Nucleus accumbens (tissue), 56 donors: ENCODE measurements at places on chromosomes 11 and 22.

DNA sequence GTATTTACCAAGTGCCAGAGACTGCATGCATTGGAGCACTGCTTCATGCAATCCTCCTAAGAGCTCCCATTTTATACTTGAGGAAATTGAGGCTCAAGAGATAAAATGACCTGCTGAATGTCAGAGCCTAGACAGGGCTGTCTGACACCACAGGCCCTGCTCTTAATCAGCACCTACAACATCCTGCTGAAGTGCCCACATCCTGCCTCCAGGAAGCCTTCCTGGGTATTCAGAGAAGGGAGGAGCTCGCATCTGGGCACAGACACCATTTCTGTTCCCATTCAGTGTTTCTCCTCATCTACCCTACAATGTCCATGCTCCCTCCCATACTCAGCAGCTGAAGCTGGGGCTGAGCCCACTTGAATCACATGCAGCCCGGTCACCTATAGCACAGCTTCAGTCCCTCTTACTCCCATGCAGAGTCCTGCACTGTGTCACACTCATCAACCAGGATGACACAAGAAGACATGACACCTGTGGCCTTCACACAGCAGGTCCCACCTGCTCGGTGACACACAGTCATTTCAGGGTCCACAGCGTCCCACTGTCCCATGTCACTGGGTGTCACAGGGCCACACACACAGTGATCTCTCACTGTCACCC lies 53.1 kb downstream of the PDE2A start:
- no peak for DNase-seq

DNA sequence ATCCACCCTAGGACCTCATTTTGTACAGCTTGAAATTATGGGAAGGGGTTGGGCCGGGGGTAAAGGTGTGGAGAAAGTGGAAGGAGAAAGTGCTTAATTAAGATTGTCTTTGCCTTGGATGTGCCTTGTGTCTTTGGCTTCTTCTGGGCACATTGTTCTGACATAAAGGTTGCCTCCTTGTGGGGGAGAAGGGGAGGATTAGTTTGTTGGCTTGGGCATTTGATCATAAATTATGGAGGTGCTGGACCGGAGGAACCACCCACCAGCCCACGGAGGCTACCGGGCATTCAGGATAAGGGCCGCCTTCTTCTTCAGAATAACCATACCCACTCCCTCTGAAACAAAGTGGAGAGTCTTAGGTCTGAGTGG lies 1.3 kb downstream of the PAFAH1B2 start:
- no peak for DNase-seq

- DNase-seq, result no peak
These were observed 69.3 kb downstream of the SHANK2 start for GRCh38 chr11:71182791-71183677.

DNA sequence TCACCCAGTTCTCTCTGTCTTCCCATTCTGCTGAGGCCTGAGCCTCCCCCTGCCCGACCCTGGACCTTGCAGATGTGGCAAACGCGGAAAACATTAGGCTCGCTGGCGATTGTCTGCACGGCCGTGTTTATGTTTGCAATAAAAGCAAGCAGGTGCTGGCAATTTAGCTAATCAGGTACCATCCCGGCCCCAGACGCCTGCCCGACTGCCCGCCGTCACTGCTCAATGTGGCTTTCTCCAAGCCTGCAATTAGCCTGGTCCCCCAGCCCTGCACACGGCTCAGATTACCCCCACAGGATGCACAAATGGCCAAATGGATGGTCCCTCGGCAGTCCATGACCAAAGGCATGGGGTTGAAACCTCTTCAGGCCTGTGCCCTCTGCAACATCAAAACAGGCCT lies 259.7 kb downstream of the MN1 start:
- DNase-seq, result no peak

GRCh38 chr11:18594999-18595749 lies 4.4 kb upstream of the MISFA start:
- no peak for DNase-seq

DNA sequence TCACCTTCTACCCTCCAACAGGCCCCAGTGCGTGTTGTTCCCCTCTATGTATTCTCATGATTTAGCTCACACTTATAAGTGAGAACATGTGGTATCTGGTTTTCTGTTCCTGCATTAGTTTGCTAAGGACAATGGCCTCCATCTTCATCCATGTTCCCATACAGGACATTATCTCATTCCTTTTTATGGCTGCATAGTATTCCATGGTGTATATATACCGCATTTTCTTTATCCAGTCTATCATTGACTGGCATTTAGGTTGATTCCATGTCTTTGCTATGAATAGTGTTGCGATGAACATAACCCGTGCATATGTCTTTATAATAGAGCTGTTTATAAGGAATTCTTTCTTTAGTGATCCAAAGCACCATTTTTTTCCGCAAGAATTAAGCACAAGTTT lies 28.5 kb upstream of the TLCD5 start:
- no peak for DNase-seq

DNA sequence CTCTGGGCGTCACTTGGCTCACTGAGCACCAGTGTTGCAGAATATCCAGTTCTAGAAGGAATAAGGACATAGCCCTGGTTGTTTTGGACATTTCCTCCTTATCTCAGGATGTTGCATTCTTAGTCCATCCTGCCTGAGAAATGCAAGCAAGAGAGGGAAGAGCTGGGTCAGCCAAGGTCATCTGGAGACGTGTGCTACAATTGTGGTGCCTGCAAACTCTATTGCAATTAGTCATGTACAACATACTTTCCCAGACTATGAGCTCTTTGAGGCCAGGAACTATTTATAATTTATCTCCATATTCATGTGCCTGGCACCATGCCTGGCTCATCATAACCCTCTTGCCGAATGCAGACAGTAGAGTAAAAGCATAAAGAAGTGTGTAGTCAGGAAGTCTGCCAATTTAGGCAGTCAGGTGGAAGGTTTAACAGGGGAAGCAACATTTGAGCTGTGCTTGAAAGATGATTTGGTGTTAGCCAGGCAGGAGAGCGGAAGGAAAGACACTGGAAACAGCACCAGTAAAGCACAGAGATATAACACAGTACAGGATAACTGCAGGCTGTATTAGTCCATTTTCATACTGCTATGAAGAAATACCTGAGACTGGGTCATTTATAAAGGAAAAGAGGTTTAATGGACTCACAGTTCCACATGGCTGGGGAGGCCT lies 129.4 kb upstream of the PAX6 start:
- DNase-seq, result no peak

DNA sequence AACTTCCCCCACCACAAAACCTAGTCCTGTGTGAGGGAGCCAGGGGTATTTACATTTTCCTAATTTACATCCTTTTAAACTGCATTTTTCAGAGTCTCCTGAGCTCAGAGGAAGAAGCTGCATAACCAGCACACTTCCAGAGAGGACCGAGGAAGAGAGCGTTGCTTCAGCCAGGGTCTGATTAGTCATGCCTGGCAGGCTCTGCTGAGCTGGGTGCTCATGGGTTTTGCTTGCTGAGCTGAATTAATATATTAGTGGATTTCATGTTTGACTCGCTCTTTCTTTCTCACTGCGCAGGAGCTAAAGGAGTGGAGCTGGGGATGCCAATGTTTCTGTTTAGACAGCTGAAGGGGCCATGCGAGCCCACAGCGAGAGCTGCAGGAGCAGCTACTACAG lies 539.3 kb upstream of the B3GAT1 start:
- no peak for DNase-seq

DNA sequence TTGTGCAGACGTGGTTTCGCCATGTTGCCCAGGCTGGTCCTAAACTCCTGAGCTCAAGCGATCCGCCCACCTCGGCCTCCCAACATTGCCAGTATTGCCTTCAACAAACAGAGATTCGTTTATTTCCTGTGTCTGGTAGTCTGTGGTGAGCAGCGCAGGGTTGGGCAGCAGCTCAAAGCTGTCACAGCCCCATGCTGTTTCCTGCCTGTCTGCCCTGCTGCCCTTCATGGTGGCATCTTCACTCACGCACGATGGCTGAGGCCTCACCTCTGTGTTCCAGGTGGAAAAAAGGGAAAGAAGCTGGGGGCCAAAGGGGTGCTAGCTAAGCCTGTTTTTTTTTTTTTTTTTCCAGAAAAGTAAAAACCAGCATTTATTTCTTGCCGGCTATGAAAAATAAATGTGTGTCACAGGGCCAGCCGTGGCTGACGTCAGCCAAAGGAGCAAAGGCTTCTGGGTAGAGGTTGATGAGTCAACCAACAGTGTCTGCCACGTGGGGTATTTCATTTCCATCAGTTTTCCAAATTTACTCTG lies 28.8 kb downstream of the TBC1D22A start:
- no peak for DNase-seq

- no peak for DNase-seq
These were observed 15.3 kb downstream of the CCDC73 start for GRCh38 chr11:32779136-32779535.

- peak; percentile 77 for DNase-seq
These were observed 13.8 kb downstream of the PHLDB1 start for GRCh38 chr11:118621071-118621783.

- peak; percentile 16 for DNase-seq
These were observed 19.7 kb upstream of the DNAJB13 start for GRCh38 chr11:73931039-73931645.

DNA sequence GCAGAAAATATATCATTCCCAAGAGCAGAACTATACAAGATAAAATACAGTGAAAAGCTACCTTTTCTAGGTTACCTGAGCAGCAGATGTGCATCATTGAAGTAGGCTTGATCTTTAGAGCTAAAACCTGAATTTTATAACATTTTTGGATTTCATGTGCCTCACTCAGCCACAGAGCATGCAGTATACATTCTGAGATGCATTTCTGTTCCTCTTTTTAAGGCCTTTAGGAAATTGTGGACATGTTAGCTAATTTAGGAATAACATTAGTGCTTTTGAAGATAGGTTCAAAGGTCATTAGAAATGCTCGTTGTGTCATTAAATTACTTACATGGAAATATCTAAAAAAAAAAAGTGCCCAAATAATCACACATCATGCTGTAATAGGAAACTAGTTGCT lies 230.6 kb upstream of the PDGFD start:
- DNase-seq, result no peak

DNA sequence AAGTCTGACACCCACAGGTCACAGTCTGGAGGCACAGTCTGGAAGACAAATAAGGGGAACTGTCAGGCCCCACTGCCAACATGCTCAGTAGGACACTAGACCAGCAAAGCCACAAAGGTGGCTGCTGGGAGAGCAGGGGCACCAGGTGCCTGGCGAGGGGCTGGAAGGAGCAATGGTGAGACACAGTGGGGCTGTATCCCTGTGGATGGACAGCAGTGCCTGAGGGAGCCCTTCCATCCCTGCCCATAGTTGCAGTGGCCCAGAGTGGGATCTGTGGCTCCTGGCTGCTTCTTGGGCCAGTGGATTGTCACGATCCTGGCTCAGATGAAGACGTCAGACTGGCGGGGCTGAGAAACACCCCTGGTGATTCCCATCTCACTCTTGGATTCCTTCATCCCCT lies 154.6 kb downstream of the DSCAML1 start:
- no peak for DNase-seq

DNA sequence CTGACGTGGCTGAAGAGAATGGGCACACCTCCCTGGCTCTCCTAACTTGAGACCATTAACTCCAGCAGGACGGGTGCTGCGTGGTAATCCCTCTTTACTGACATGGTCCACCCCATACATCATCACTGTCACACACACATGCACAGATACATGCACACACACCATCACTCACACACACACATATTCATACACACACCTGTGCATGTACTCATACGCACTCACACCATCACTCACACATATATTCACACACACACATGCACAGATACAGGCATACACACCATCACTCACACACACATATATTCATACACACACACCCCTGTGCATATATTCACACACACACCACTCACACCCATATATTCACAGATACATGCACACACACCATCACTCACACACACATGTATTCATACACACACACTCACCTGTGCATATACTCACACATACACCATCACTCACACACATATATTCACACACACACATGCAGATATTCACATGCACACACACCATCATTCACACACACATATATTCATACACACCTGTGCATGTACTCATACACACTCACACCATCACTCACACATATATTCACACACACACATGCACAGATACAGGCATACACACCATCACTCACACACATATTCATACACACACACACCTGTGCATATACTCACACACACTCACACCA lies 74.8 kb downstream of the EFCAB6 start:
- DNase-seq, result no peak

DNA sequence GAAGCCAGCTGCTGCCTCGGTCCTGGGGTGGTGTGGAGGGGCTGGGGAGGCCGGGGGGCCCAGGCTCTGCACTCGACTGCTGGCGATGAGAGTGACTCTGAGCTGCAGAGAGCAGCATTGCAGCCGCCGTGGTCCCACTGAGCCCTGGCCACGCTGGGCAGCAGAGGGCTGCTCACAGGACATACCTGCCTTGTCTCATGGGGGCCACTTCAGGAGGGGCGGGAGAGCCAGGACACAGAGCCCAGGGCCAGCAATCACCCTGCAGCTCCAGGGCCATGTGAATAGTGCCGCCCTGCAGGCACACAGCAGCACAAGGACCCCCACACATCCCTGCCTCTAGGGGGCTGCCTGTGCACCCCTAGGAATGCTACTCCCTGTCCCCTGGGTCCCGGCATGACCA lies 147.0 kb downstream of the CRYBB2 start:
- no peak for DNase-seq

GRCh38 chr11:72525466-72525865 lies 91.1 kb upstream of the CLPB start:
- no peak for DNase-seq

DNA sequence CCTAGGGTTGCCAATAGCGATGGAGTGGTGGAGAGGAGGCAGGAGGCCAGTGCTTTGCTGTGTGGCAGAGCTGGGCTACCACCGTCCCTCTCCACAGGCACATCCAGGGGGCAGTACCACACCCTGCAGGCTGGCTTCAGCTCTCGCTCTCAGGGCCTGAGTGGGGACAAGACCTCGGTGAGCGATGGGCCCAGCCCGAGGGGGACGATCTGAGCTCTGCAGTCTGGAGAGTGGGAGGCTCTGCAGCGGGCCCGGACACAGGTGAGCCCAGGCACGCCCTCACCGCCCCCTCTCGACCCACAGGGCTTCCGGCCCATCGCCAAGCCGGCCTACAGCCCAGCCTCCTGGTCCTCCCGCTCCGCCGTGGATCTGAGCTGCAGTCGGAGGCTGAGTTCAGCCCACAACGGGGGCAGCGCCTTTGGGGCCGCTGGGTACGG lies 2.5 kb downstream of the PKP3 start:
- DNase-seq, result no peak

GRCh38 chr22:17782158-17782557 lies 7.9 kb upstream of the BID start:
- DNase-seq, result no peak

DNA sequence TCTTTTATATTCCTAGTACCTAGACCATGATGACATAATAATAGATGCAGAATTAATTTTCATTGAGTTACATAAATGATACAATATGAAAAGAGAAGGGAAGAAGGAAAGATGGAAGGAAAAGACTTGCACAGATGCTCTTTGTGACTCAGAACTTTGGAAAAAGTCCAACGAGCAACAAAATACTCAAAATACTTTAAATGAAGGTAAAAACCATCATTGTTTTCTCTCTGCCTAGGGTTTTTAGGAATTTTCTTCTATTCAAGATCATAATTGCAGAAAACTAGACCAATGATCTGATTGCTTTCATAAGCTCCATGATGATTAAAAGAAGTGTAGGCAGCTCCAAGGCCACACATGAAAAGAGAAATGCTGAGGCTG lies 276.9 kb downstream of the KIRREL3 start:
- no peak for DNase-seq
